ENCODE measurements at places on chromosomes 3 and 15.
A peak's percentile ranks its signal among the peaks of the same experiment; 100 is the strongest.

- no peak for DNase-seq
Measured at GRCh38 chr15:101561584-101561906, 72.0 kb upstream of the PCSK6 start.

- DNase-seq: peak; percentile 89
Measured at GRCh38 chr3:69739204-69740102, at the start of gene MITF. MITF (plus strand) TSS chr3:69739464; CDS start chr3:69739598, 134 bp downstream.

GRCh38 chr15:83561661-83562060 lies 92.3 kb upstream of the ADAMTSL3 start:
- no peak for DNase-seq

DNA sequence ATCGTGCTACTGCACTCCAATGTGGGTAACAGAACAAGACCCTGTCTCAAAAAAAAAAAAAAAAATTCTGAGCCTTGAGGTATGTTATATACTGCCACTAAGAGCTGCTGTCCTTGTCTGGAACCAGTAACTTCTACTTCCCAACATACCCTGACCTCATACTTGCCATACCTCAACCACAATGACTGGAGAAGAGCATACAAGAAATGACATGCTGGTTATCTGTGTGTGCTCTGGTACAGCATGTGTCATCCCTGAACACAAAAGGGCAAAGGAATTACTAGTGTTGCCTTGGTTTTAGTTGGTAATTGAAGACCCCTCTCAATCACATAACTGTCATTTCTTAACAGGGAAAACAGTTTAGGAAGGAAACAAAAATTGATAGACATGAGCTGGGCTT lies 54.5 kb downstream of the MRPS25 start:
- no peak for DNase-seq

GRCh38 chr15:43915631-43916325 lies 89.0 kb downstream of the WDR76 start:
- DNase-seq: no peak

GRCh38 chr15:100033140-100033857 lies 300.1 kb upstream of the LYSMD4 start:
- no peak for DNase-seq
